ENCODE measurements at places on chromosomes 3 and 15.

DNA sequence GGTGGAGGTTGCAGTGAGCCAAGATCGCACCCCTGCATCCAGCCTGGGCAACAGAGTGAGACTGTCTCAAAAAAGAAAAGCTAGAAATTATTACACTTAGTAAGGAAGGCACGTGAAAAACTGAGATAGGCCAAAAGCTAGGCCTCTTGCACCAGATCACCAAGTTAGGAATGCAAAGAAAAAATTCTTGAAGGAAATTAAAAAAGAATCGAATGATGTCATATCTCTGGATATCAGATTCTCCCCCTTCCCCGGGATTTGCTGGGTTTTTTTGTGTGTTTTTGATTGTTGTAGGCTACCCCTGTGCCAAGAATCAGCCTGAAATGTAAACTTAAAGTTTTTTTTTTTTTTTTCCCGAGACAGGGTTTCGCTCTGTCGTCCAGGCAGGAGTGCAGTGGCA is 17.4 kb downstream of the PTPN23 start:
- DNase-seq = no peak

DNA sequence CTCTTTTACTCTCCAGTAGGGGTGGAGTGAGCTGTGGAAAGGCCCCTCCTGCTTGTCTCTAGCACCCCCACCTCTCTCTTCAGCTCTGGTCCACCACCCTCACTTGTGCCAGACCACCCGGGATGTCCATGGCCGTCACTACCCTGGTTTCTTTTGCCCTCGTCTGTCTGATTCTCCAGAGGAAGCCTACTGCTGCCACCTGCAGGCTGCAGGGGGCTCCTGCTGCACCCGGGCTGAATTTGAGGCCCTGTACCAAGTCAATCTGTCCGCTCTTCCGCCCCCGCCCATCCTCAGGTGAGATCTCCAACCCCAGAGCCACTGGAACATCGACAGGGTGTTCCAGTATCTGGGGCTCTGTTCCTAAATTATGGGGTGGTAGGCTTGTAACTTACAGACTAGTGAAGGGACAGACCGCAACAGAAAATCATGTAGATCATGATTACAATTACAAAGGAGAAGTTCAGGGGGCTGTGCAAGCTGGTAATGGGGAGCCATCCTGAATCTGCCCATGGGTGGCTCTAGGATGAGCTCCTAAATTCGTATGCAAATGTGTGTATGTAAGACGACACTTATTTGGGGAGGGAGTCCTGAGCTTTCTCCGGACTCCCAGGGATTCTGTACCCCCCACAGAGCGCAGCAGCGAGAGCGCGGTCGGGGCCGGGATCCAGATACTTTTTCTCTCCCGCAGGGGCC is 683 bp upstream of the UNC45A start:
- DNase-seq = peak; percentile 93

GRCh38 chr3:174101244-174101643 is 703.7 kb downstream of the NLGN1 start:
- DNase-seq = no peak

DNA sequence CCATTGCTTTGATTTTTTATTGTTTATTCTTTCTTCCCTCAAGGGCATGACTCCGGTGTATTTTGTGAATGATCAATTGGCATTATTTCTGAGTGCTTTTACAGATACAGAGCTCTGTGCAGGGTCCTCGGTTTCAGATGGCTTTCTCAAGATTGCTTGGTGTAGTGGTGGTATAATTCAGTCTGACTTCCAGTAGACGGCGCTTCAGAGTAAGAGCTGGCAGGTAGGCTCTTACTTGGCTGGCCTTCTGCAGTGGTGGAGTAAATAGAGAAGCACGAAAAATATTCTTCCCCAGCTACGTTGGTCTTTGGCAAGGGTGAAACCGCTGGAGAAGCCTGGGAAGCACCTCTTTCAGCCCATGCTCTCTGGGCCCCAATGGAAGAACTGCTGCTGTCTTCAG is 723.0 kb upstream of the BCHE start:
- no peak for DNase-seq

DNA sequence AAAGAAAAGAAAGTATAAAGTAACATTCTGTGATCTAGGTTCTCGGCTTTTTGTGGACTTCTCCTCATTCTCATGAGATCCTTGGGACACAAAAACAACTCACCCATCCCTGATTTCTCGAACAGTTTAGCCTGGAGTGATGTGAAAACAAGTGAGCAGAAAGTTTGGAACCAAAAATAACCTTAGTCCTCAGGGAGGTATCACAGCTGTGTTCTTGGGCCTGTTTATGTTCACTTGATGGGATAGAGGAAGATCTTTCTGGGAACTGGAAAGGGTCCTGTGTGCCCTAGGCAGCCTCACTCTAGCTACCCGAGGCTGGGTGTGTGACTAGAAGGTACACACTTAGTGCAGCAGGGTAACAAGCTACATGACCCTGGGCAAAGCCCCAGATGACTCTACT is 308.8 kb upstream of the PDZRN3 start:
- no peak for DNase-seq

GRCh38 chr3:100720426-100720825 is 11.1 kb downstream of the TFG start:
- DNase-seq = no peak

DNA sequence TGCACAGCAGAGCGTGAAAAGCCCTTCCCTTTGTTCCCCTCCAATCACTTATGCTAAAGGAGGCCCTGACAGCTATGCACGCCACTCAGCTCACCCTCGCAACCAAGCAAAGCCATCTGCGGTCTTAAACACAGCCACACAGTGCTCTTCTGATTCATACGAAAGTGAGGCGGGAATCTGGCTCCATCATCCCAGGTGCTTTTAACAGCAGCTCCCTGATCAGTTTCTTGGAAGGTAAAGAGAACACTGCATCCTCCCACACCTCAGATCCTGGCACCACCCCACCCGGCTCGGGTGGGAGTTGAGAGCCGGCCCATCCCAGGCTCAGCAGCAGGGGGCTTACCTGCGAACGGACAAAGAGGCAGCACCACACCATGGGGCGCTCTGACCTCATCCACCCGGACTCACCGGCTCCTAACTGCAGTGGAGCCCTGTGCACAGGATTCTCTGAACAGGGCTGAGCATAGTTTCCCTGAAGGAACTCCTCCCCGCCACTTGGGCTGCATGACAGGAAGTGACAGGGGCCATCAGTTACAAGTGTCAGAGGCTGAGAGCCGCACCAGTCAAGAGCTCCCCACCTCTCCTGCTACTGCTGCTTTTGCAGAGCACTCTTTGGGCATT is 114.3 kb upstream of the ARHGEF3 start:
- DNase-seq = peak; percentile 88

Measured in activated naive CD4-positive, alpha-beta T cell treated with anti-CD3 and anti-CD28 coated beads, Interleukin-2, amount 10 ng/mL, durations not matched to agents 7 days and 5 days (primary cell).